Esophagus muscularis mucosa (tissue), 4 donors: ENCODE measurements at places on chromosomes 1 and 21. TPM values are rescaled to one million over a fixed set of nuclear protein-coding genes. Genes with fewer than 3 reads are reported as not detected.

- DNase-seq: no peak
These were observed 87.6 kb downstream of the GFI1 start for GRCh38 chr1:92399076-92399475.

DNA sequence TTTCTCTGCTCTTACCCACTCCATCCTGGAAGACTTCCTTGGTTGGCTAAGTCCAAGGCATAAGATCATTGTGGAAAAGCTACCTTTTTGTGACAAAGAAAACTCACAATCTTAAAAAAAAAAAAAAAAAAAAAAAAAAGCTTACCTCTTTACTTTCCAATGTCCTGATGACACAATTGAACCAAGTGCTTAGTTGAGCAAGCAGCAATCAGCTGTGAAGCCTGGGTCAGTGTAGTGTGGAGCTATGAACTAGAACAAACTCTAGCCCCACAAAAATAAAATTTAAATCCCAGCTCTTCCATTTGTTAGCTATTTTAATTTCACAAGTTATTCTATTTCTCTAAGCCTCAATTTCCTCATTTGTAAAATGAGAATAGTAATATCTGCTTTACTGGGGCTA, 647.6 kb downstream of the LMO4 start:
- DNase-seq: no peak

DNA sequence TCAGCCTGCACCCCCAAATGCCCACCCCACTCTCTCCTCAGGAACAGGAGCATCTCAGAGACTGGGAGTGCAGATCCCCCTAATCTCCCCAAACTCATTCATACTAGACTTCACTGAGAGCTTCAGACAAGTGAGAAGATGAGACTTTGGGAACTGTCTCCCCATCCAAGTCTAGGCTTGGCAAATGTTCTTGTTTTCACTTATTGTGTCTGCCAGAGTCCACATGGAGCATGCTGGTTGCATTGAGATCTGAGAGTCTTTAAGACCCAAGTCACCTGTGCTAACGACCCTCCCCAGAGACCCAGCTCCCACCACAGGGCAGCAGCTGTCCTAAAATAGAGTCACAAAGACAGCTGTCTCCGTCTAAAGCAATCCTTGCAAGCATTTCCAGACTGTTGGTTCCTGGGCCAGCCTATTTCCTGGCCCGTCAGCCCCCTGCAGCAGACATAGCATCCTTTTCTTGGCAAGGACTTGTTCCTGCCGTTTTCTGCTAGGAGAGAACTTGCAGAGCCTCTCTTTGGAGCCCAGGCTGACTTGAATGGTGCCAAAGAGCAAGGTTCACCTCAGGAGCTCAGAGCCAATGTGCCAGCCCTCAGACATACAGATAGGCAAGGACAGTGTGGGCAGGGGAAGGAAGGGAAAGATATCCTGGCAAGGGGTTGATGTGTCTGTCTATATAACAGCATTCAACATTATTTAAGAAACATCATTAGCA, 1.9 kb upstream of the CNTN2 start:
- DNase-seq: no peak

DNA sequence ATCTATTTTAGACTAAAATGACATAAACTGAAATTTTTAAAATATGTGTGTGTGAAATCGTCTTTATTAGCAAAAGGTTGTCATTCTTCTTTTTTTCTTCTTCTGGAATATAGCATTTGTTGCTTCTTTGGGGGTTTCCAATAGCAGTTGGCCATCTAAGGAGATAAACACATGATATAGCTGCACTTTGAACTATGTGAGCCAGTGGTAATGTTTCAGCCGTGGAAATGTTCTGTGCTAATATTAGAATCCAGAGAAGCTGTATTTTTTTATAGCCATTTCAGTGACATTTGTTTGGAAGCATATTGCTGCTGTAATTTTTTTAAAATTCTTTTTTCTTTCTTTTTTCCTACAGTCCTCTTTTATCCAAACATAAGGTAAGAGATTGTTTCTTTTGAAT, 75.1 kb downstream of the CNST start:
- DNase-seq: no peak

DNA sequence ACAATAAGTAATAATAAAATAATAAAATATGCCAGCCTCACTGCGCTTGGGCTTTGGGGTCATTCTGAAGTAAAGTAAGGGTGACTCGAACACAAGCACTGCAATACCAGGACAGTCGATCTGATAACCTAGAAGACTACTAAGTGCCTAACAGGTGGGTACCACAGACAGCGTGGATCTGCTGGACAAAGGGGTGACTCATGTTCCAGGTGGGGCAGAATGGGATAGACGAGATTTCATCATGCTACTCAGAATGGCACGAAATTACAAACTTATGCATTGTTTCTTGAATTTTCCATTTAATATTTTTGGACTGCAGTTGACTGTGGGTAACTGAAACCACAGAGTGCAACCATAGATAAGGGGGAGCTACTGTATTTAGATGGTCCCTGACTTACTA, 221.1 kb upstream of the GREM2 start:
- no peak for DNase-seq

CELA2B gene
- not detected for total RNA-seq

PTGER3 gene
- total RNA-seq: 5.4 TPM

GRCh38 chr1:78839704-78840277, 166.7 kb downstream of the ADGRL4 start:
- DNase-seq: no peak

USP21 gene
- 18.4 TPM for total RNA-seq

- DNase-seq: no peak
These were observed 2.8 kb downstream of the REG4 start for GRCh38 chr1:119808491-119808890.

VAV3 gene
- total RNA-seq: 4.0 TPM

ABCG1 gene
- total RNA-seq: 16.1 TPM

DNA sequence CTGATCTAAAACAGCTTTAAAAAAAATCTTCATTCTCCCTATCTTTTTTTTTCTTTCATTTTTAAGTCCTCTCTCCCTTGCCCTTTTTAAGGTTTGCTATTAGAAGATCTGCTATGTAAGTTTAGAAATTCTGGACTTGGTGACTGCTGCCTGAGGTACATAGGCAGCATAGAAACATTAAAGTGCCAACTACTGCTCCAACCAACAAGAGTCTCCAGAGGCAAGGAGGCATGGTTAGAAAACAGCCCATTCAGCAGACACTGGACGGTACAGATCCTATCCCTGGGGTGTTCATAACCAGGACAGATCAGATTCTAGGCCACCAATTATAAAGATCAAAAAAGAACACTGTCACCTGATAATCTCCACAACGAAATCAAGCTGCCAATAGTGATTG, 36.6 kb downstream of the GPR3 start:
- DNase-seq: no peak

- no peak for DNase-seq
These were observed 9.7 kb upstream of the KRTAP7-1 start for GRCh38 chr21:30839304-30839703.

GRCh38 chr21:32347977-32348376, 44.8 kb downstream of the URB1 start:
- no peak for DNase-seq

DNA sequence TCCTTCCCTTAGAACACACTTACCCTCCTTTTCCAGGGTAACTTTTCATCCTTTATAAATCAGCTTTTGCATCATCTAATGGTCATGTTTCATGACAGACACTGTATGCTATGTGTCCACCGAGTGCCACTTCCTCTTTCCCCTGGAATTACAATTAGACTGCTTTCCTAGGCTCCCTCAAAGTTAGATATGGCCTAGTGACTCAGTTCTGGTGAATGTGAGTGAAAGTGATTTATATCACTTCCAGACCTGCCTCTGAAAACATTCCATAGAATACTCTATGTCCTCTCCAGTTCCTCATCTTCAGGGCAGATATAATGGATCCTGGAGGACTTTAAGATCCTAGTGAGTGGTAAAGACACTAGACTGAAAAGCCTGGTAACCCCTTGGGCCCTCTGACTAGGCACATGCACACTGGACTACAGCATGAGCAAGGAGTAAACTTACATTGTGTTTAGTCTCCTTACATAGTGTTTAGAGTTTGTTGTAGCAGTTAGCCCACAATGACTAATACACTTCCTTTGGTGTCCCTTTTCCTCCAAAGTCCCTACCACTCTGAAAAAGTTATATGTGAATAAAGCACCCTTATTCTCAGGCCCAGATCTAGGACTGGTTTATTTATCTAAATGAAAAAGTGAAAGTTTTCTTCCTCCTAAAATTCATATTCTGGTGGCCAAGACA, 59.3 kb downstream of the GPR88 start:
- no peak for DNase-seq

DNA sequence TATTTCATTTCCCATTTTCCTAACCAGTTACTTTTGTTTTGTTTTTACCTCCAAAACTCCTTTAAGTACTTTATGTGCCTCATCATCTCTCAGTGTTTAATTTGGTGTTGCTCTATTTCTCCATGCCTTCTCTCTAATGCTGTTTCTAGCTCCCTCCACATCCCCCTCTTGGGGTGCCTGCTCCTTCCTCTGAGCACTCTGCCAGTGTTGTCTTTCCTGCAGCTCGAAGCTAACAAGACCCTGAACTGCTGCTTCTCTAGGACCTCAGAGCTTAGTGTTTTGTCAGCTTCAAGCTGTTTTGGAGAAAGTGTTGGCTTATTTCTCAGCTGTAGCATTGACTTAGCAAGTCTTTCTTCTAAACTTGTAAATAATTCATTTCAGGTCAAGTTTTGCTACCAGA, 290.6 kb downstream of the DPYD start:
- DNase-seq: no peak

PSMB4 gene
- 245 TPM for total RNA-seq

DNA sequence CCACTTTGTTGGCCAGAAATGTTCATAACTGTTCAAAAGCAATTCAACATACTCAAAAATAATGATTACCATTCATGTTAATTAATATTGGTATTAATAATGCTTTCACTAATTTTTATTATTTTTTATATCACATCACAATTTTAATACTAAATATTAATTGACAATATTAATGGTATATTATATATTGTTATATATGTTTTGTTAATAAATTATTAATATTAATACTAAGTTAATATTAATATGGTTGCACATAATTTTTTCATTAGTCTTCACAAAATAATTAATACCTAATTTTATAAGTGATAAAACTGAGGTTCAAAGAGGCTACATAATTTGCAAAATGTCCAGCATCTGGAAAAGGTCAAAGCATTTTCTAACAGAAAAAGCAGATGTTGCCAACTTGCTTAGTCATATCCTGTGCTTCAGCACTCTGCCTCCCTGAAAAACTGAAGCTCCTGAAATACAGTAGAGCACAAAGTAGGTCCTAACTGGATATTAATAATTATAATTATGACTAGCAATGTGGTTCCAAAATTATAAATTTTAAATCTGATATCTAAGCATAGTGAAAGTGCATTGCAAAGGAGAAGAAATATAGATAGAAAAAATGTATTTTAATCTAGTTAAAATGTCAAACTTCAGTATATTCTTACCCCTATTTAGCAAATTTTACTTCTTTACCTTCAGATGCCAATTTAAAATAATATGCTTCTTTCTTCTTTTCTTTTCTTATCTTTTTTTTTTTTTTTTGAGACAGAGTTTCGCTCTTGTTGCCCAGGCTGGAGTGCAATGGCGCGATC, 123.2 kb upstream of the TNFSF4 start:
- DNase-seq: peak; percentile 45

DNA sequence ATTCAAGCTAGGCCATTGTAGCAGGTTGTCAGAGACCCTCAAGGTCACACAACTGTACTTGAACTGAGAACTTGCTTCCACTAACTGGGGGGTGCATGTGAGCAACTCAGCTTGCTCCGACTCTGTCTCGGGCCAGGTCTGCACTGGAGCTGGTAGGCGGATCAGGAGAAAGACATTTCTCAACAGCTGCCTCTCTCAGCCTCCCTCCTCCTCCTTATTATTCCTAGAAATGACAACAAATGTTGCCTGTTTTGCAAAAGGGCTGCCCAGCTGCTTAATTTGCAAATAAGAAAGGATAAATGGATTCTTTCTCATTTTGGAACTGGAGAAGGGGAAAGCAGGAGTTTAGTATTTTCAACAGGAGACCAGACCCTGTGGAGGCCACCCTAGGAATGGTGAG, 140.5 kb downstream of the RHOU start:
- peak; percentile 83 for DNase-seq

PDE4DIP gene
- 117 TPM for total RNA-seq

CITED4 gene
- 23.3 TPM for total RNA-seq

- no peak for DNase-seq
These were observed 40.3 kb upstream of the ETV3 start for GRCh38 chr1:157178490-157178889.

REG4 gene
- not detected for total RNA-seq

GBP4 gene
- total RNA-seq: 4.1 TPM

DNA sequence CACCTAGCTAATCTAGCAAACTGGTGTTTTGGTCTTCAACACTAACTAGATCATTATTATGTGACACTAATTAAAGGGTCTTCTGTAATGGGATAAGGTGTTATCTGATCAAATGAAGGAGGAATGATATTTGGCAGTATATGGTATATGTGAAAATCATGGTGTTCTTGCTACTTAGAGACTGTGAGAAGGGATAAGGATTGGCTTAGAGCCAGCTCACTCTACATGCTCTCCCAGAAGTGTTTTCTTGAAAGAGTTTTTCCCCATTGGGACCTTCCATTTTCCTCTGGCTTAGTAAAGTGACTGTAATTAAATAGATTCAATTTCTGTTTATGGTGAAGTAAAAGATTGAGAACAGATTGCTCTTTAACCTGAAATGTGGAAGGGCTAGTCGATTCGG, 71.2 kb upstream of the RGL1 start:
- DNase-seq: no peak

PLA2G5 gene
- total RNA-seq: 17.7 TPM

HAO2 gene
- total RNA-seq: not detected

DNA sequence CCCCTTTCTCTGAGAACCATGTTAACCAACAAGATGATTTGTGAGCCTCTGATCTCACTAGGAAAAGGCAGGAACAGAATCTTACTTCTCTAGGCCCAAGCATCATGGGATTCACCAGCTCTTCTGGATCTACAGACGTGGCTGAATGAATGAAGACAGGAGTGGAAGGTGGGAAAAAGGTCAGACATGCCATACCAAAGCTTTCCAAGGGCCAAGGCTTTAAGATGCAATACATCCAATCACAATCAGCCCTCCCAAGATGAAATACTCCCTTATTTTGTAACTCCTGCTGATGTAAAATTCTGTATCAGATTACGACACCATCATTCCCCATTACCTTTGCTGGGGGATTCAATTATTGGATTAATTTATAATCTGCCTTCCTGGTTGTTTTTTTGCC, 80.9 kb downstream of the SSBP3 start:
- DNase-seq: no peak

MRPL24 gene
- 67.4 TPM for total RNA-seq

TNFRSF8 gene
- 0.83 TPM for total RNA-seq

DNA sequence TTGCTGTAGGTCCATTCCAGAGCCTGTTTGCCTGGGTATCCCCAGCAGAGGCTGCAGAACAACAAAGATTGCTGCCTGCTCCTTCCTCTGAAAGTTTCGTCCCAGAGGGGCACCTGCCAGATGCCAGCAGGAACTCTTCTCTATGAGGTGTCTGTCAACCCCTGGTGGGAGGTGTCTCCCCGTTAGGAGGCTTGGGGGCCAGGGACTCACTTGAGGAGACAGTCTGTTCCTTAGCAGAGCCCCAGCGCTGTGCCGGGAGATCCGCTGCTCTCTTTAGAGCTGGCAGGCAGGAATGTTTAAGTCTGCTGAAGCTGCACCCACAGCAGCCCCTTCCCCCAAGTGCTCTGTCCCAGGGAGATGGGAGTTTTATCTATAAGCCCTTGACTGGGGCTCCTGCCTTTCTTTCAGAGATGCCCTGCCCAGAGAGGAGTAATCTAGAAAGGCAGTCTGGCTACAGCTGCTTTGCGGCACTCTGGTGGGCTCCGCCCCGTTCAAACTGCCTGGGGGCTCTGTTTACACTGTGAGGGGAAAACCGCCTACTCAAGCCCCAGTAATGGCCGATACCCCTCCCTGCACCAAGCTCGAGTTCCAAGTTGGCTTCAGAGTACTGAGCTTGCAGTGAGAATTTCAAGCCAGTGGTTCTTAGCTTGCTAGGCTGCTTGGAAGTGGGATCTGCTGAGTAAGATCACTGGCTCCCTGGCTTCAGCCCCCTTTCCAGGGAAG, 8.7 kb upstream of the SLC25A24 start:
- no peak for DNase-seq
